ENCODE measurements at places on chromosomes 11 and 22.
A peak's percentile ranks its signal among the peaks of the same experiment; 100 is the strongest.

DNA sequence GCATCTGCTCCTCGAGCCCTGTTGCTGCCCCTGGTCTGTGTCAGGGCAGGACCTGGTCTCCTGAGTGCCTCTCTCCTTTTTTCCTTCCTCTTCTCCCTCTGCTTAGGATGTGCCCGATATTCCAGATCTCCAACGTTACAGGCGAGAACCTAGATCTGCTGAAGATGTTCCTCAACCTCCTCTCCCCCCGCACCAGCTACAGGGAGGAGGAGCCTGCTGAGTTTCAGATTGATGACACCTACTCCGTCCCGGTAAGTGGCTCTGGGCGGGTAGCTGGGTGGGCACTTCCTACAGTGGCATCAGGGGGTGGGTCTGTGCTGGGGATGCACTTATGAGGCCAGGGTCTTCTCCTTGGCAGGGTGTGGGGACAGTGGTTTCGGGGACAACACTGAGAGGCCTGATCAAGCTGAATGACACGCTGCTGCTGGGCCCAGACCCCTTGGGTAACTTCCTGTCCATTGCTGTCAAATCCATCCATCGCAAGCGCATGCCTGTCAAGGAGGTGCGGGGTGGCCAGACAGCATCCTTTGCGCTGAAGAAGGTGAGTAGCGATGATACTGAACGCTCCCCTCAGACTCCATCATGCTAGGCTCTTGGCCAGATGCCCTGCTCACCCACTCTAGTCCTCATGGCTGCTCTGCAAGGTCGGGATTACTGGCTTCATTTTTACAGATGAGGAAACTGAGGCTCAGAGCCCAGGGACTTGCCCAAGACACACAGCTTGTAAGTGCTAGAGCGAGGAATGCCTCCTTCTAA, 20.3 kb downstream of the GTPBP1 start:
- no peak for DNase-seq

GRCh38 chr11:85299258-85299942, 327.7 kb downstream of the DLG2 start:
- DNase-seq, result peak; percentile 27

DNA sequence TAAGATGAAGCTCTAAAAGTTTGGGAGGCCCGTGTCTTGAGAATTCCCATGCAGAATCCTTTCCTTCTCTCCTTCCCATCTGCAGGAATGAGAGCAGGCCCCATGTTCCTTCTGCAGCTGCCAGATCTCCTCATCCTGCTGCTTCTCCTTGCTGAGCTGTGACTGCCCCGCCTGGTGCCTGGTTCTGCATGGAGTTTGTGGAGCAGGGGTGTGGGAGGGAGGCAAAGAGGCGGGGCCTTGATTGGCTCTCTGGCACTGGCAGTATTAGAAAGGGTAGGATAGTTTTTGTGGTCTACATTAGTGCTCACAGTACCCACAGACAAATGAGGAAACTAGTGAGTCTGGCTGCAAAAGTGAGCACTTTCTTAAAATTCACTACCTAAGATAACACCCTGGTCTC, 91.1 kb upstream of the CLPB start:
- no peak for DNase-seq

GRCh38 chr11:64233913-64234586, at the start of gene VEGFB:
Gene VEGFB (plus strand): TSS chr11:64234584. CDS start chr11:64234834, 250 bp downstream.
- DNase-seq, result no peak

- no peak for DNase-seq
Measured at GRCh38 chr11:12089041-12089440, 21.3 kb upstream of the MICAL2 start.

- DNase-seq, result no peak
Measured at GRCh38 chr11:27381238-27381666, 18.2 kb upstream of the CCDC34 start.

- peak; percentile 35 for DNase-seq
Measured at GRCh38 chr11:118536726-118537125, 5.7 kb downstream of the TMEM25 start.

DNA sequence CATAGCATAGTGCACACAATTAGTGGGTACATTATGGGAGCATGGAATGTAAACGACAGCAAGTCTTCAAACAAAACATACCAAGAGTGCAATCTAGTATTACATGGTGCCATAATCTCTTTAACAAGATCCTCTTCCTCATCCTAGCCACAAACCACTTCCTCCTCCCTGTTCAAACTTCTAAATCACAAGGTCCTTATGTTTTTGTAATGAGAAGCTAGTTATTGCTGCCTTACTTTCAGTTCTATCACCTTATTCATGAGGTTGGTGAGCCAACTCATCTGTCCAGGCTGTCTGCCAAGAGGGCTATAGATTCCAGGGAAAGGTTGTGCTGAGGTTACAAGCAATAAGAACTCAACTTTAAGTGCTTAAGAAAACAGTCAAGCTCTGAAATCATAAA, 195.4 kb upstream of the ARHGAP20 start:
- DNase-seq, result peak; percentile 98
